Choroid plexus epithelial cell (primary cell): ENCODE measurements at places on chromosomes 7 and 10.

GRCh38 chr7:12328888-12329770 is 74.5 kb downstream of the VWDE start:
- DNase-seq = no peak

DNA sequence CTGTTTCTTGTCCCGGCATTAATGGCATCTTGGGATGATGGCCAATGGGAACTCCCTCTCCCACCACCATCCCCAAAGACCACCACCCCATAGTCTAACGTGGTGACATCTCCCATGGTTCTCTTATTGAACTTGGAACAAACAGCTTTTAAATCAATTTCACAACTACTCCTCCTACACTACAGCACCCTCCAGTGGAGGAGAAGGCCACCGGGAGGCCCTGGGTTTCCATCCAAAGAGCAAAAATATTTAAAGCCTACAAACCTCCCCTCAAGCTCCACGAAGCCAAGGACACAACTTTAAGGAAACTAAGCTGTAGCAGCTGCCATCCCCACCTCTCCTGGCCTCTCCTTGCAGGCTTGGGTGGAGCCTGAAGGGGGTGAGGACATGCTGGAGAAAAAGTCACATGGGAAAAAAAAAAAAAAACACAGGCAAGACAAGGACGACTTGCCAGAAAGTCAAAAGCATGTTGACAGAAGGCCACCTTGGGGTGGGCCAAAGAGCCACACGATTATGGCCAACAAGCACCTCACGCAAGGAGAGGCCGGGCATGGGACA is 94.0 kb upstream of the LANCL2 start:
- peak; percentile 65 for DNase-seq

DNA sequence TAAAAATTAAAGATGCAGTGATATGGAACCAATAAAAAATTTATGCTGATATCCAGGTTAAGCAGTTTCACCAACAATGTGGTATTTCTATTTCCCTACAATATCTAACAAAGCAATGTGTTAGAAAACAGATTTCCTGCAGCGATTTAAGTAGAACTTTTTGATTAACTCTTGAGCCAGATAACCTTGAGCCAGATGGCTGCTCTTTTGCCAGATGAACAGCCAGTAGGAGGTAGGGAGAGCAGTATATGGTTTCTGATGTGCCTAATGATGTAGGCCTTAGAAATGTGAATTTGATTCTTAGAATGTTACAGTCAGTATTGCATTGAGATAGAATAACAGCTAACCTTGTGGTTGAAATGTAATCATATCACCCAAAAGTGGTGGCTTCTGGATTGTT is 31.1 kb downstream of the STAMBPL1 start:
- no peak for DNase-seq

DNA sequence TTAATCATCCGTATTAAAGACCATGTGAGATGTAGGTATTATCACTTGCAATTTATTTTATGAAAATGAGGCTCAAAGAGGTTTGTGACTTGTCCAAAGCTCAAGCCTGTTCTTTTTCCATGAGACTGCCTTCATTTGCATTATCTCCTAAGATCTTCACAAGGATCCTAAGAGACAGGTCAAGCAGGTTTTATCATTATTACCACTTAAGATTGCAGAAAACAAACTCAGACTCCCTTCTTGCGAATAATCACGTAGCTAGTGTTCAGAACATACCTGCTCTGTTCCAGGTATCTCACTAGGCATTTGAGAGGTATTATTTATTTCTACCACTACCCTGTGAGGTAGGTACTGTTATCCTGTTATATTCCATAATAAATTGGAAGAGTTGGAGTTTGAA is 64.8 kb downstream of the ZNRF2 start:
- no peak for DNase-seq

GRCh38 chr7:24733414-24734060 is 23.7 kb downstream of the GSDME start:
- no peak for DNase-seq

DNA sequence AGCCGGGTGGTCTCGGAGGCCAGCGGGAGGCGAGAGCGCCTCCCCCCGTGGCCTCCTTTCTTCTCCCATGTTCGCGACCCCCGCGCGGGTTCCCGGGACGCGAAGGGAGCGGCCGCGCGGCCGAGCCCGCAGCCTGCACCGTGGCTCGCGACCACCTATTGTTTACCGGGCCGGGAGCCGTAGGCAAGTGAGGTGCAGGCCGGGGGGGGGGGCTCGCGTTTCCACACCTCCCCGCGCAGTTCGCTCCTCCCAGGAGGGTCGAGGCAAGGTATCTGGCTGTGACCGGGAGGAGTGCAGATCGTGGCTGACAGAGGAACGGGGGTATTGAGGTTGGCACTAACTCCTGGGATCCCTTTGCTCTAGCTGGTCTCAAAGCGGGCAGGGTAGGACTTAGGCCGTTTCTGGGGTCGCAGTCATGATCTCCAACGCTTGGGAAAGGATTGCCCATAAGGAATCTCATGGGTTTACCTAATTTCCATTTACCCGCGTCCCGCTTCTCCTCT is 734 bp downstream of the PTPN12 start:
- peak; percentile 35 for DNase-seq

- DNase-seq = no peak
Measured at GRCh38 chr10:125063256-125063925, 97.0 kb downstream of the CTBP2 start.
